ENCODE measurements at places on chromosomes 5 and 9.

DNA sequence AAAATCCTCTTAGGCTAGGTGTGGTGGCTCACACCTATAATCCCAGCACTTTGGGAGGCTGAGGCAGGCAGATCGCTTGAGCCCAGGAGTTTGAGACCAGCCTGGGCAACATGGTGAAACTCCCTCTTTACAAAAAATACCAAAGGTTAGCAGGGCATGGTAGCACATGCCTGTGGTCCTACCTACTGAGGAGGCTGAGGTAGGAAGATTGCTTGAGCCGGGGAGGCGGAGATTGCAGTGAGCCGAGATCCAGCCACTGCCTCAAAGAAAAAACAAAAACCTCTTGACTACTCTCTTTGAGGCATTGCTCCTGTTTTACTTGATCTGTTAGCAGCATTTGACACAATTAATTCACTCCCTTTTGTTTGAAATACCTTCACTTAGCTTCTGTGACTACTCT lies 20.7 kb downstream of the KIF2A start:
- no peak for DNase-seq

DNA sequence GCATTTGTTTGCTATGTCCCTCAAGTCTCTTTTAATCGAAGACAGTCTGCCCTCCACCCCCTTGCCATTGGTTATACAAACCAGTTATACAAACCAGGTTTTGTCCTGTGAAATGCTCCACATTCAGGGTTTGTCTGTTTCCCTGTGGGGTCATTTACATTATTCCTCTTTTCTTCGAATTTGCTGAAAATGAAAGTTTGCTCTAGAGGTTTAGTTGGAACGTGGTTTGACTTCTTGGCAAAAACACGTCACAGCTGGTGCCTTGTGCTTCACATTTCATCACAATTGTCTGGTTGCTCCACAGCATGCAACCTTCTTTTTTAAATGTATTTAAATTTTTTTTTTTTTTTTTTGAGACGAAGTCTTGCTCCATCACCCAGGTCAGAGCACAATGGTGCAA lies 4.2 kb upstream of the HAVCR2 start:
- DNase-seq = no peak

GRCh38 chr9:100561256-100561655 lies 16.6 kb upstream of the CAVIN4 start:
- DNase-seq = no peak

GRCh38 chr9:109912726-109913460 lies 132.9 kb downstream of the PALM2AKAP2 start:
- DNase-seq = no peak
